ENCODE measurements at places on chromosomes 7 and 10.

GRCh38 chr7:1977876-1978441 lies 254.8 kb downstream of the MAD1L1 start:
- H3K27me3 ChIP-seq = no peaks in the 10 kb centered on the region
- H3K4me3 ChIP-seq = no peak overlapping the region
- no peaks in the 10 kb centered on the region for H3K36me3 ChIP-seq
- H3K4me1 ChIP-seq = no peaks in the 10 kb centered on the region
- no peak overlapping the region for H3K27ac ChIP-seq

- no peak overlapping the region for H3K27ac ChIP-seq
- no peak overlapping the region for H3K4me3 ChIP-seq
- H3K4me1 ChIP-seq = no peaks in the 10 kb centered on the region
These were observed 227.6 kb downstream of the DGKI start for GRCh38 chr7:137619181-137619580.

DNA sequence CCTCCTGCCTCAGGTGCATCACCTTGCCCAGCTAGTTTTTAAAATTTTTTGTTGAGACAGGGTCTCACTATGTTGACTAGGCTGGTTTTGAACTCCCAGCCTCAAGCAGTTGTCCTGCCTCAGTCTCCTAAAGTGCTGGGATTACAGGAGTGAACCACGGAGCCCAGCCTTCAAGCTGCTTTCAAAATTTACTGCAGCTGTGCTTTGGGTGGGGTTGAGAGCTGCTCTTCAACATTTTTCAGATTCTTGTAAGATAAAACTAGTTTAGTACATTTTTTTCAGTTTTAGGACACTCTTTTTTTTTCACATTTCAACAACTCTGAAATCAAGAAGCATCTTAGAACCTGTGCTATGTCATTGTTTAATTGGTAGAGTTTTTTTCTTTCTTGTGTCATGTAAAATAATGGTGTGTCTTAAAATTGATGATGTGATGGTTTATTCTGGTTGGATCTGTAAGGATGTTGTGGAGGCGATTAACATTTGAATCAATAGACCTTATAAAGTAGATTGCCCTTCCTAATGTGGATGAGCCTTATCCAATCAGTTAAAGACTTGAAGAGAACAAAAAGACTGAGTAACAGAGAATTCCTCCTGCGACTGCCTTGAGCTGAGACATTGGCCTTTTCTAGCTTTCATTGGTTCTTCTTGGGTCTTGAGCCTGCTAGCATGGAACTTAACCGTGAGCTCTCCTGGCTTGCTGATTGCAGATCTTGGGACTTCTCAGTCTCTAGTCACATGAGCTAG lies 13.5 kb downstream of the PLEKHA8 start:
- H3K4me1 ChIP-seq = peaks cover 47% of the 10 kb centered on the region
- H3K27me3 ChIP-seq = no peaks in the 10 kb centered on the region
- no peak for DNase-seq
- H3K4me3 ChIP-seq = no peak overlapping the region
- peaks cover 23% of the 10 kb centered on the region for H3K36me3 ChIP-seq
- no peak overlapping the region for H3K27ac ChIP-seq

DNA sequence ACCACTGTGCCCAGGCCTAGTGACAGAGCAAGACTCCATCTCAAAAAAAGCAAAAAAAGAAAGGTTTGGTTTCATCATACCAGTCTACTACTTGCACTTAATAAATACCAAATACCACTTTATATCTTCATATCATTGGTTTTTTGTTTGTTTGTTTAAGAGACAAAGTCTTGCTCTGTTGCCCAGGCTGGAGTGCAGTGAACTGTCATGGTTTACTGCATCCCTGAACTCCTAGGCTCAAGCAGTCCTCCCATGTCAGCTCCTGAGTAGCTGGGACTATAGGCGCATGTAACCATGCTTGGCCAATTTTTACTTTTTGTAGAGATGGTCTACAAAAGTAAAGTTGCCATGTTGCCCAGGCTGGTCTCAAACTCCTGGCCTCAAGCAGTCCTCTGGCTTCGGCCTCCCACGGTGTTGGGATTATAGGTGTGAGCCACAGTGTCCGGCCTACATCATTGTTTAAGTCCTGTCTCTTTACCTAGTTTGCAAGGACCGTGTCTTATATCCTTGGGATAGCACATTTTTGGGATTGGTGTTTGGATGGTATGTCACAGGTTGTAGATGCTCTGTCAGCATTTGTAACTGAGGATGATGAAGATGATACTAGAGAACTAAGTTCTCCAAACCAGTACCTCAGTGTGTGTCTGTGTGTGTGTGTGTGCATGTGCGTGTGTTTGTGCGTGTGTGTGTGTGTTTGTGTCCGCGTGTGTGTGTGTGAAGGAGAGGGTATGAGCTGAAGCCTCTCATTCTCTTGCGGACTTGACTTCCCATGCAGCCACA lies 9.3 kb downstream of the LMTK2 start:
- H3K27ac ChIP-seq = no peak overlapping the region
- DNase-seq = no peak
- H3K4me3 ChIP-seq = no peak overlapping the region
- no peaks in the 10 kb centered on the region for H3K27me3 ChIP-seq
- no peaks in the 10 kb centered on the region for H3K4me1 ChIP-seq

DNA sequence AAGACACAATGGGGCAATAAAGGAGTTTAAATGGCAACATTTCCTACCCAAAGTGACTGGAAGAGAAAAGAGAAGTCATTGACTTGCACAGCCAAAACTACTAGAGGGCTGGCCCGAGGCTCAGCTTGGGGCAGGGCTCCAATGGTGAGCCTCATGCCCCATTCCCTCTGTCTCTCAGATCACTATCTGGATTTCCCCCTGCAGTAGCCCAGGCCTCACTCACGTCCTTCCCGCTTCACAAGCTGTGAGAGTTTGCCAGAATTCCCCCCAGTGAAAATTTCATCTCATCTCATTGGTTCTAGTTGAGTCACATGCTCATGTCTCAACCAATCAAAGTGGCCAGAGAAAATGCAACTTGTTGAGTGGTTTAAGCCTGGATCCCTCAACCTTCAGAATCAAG lies 181.3 kb downstream of the WDR11 start:
- no peak for DNase-seq
- H3K36me3 ChIP-seq = no peaks in the 10 kb centered on the region
- H3K27me3 ChIP-seq = no peaks in the 10 kb centered on the region
- no peaks in the 10 kb centered on the region for H3K4me1 ChIP-seq
- H3K4me3 ChIP-seq = no peak overlapping the region

DNA sequence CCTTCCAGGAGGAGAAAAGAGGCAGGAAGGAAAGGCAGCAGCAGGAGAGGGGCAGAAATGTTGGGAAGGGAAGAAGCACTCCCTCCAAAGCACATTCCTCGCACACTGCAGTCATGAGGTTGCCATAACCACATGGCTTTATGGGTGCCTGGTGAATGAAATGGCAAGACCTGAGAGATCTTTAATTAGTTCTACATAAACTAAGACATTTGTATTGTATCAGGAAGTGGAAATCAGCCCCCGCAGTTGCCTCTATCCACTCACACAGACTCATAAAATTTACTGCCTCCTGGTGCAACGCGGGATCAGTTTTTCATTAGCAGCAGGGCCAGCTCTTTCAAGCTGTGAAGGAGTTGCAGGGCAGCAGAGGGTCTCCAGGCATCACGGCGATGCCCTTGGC lies 106.4 kb downstream of the COL13A1 start:
- no peak for DNase-seq
- H3K27ac ChIP-seq = no peak overlapping the region
- H3K4me1 ChIP-seq = no peaks in the 10 kb centered on the region
- no peaks in the 10 kb centered on the region for H3K36me3 ChIP-seq
- H3K4me3 ChIP-seq = no peak overlapping the region

DNA sequence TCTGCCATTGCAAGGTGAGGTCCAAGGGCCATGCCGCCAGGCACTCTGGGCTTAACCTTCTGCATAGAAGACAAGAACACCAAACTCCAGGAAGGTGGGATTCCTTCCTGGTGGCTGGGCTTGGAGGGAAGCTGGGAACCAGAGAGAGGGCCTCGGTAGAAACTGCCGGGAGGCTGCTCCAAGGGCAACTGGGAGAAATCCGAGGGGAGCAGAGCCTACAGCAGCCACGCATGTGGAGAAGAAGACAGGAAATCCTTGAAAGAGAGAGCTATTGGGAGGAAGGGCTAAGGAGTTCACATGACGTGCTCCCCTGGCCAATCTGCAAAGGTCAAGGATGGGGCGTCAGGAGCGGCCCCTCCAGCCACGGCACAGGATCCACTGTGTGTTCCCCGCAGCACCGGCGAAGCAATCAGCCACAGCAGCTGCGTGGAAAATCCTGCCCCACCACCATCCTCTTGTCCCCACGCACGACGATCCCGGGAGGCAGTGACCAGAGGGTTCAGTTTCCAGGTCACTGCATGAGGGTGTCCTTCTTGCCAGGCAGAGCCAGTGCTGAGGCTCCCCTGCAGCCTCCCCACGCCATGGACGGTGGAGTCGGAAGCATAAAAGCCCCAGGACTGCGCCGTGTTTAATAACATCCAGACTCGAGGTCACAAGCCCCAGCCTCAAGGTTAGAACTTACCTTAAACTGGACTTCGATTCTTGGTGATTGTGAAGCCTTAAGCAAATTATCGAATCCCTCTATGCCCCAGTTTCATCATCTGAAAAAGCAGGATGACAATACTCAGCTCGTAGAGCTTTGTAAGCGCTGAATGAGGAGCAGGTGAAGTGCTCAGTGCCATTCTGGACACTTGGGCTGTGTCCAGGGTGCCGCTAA lies 8.6 kb upstream of the PPP2R2D start:
- no peak overlapping the region for H3K27ac ChIP-seq
- no peak for DNase-seq
- no peaks in the 10 kb centered on the region for H3K4me1 ChIP-seq
- peaks cover 48% of the 10 kb centered on the region for H3K27me3 ChIP-seq

GRCh38 chr10:130484468-130485180 lies 348.4 kb downstream of the GLRX3 start:
- H3K4me1 ChIP-seq = no peaks in the 10 kb centered on the region
- no peak overlapping the region for H3K27ac ChIP-seq
- H3K27me3 ChIP-seq = no peaks in the 10 kb centered on the region
- H3K4me3 ChIP-seq = no peak overlapping the region
- H3K36me3 ChIP-seq = no peaks in the 10 kb centered on the region
- DNase-seq = no peak

- no peak overlapping the region for H3K27ac ChIP-seq
- H3K27me3 ChIP-seq = no peaks in the 10 kb centered on the region
- H3K4me1 ChIP-seq = no peaks in the 10 kb centered on the region
- H3K36me3 ChIP-seq = no peaks in the 10 kb centered on the region
- no peak for DNase-seq
These were observed 41.8 kb upstream of the TMEM213 start for GRCh38 chr7:138755842-138756590.

GRCh38 chr7:9600974-9601373 lies 1167.6 kb downstream of the NXPH1 start:
- no peaks in the 10 kb centered on the region for H3K27me3 ChIP-seq
- DNase-seq = no peak
- no peaks in the 10 kb centered on the region for H3K36me3 ChIP-seq
- H3K4me1 ChIP-seq = no peaks in the 10 kb centered on the region
- no peak overlapping the region for H3K27ac ChIP-seq
- H3K4me3 ChIP-seq = no peak overlapping the region

DNA sequence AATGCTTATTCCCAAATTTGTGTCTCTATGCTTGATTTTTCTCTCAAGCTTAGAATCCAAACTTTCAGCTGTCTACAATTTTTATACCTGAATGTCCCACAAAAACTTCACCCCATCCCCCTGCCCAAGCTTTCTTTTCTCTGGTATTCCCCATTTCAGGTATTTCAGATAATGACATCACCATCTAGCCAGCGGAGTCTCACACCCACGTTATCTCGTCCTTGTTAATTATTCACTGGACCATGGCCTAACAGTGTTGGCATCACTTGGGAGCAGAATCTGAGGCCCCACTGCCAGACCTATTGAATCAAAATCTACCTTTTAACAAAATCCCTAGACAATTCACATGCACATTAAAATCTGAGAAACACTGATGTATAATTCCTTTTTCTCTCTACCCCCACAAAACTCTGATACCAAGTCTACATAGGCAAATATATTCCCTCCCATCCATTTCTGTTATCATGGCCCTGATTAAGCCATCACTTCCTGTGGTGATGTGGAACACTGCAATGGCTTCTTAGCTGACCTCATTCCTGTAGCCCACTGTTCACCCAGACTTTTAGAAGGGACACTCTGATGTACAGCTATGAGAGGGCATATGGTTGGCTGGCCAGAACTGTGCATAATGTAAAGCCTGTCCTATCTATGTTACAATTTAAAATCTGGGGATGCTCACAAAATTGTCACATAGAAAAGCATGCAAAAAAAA lies 31.4 kb downstream of the ZNF438 start:
- peak overlapping the region; percentile 59 for H3K27ac ChIP-seq
- no peaks in the 10 kb centered on the region for H3K36me3 ChIP-seq
- peaks cover 28% of the 10 kb centered on the region for H3K4me1 ChIP-seq
- DNase-seq = no peak
- H3K4me3 ChIP-seq = no peak overlapping the region

- H3K4me3 ChIP-seq = peak overlapping the region; percentile 2
- peak; percentile 48 for DNase-seq
- no peaks in the 10 kb centered on the region for H3K36me3 ChIP-seq
- H3K27me3 ChIP-seq = no peaks in the 10 kb centered on the region
- peak overlapping the region; percentile 52 for H3K27ac ChIP-seq
- H3K4me1 ChIP-seq = peaks cover 11% of the 10 kb centered on the region
These were observed 116.3 kb upstream of the BTBD16 start for GRCh38 chr10:122154545-122155366.

- DNase-seq = no peak
- no peaks in the 10 kb centered on the region for H3K27me3 ChIP-seq
- no peak overlapping the region for H3K27ac ChIP-seq
- no peaks in the 10 kb centered on the region for H3K4me1 ChIP-seq
- H3K36me3 ChIP-seq = no peaks in the 10 kb centered on the region
- H3K4me3 ChIP-seq = no peak overlapping the region
These were observed 28.7 kb downstream of the IKZF1 start for GRCh38 chr7:50333221-50333651.

DNA sequence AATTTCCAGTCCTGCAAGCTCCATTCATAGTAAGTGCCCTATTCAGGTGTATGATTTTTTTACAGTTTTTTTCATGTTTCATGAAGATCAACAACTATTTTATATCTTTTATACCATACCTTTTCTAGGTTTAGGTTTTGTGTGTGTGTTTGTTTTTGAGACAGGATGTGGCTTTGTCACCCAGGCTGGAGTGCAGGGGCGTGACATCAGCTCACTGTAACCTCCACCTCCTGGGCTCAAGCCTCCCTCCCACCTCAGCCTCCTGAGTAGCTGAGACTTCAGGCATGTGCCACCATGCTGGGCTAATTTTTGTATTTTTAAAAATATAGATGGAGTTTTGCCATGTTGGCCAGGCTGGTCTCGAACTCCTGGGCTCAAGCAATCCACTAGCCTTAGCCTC lies 35.0 kb downstream of the ARMH3 start:
- H3K4me1 ChIP-seq = no peaks in the 10 kb centered on the region
- no peak for DNase-seq
- peaks cover 91% of the 10 kb centered on the region for H3K36me3 ChIP-seq
